ENCODE measurements at places on chromosomes 6 and 20. TPM values are rescaled to one million over a fixed set of nuclear protein-coding genes. Genes with fewer than 3 reads are reported as not detected.

Gene ARMH2
- total RNA-seq, result not detected

Gene MRAP2
- 2.9 TPM for total RNA-seq

Gene FAM83D
- 51.8 TPM for total RNA-seq

Gene SIGLEC1
- total RNA-seq, result not detected

Gene SYTL3
- 1.1 TPM for total RNA-seq

Gene SIRPD
- total RNA-seq, result not detected

Gene MYCT1
- not detected for total RNA-seq

Gene SNAP25
- total RNA-seq, result not detected

Gene CD40
- total RNA-seq, result 10.9 TPM

Gene IL17A
- total RNA-seq, result not detected

Gene ZNF334
- total RNA-seq, result 3.7 TPM

Gene MYLK4
- total RNA-seq, result 0.24 TPM

Gene CYP39A1
- 1.3 TPM for total RNA-seq

Gene IFT52
- 22.9 TPM for total RNA-seq

- DNase-seq, result no peak
These were observed 28.2 kb upstream of the TAF8 start for GRCh38 chr6:42021847-42022754.

DNA sequence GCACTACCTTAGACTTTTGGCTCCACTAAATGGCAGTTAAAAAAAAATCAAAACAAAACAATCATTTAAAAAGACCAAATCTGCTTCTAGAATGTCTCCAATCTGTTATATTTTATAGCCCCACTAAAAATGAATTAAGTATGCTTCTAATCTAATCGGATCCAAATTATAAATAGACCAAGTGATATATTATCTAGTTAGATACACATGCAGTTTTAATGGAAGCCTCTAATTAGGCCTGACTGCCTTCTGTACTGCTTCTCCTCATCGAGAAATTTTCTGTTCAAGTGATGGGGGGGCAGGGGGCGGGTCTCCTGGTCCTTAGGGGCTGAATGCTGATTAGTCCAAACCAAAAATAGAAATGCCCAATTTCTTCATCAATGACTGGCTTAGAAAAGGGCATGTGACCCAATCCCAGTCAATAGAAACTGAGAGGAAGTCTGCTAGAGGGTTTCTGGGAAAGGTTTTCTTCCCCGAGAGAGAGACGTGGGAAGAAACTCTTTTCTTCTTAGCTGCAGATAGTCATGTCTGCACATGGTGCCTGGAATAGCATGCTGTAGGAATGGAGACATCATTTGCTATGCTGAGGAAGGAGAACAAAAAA is 6.9 kb downstream of the SESN1 start:
- no peak for DNase-seq

GRCh38 chr6:163872335-163872734 is 457.8 kb downstream of the QKI start:
- peak; percentile 80 for DNase-seq

DNA sequence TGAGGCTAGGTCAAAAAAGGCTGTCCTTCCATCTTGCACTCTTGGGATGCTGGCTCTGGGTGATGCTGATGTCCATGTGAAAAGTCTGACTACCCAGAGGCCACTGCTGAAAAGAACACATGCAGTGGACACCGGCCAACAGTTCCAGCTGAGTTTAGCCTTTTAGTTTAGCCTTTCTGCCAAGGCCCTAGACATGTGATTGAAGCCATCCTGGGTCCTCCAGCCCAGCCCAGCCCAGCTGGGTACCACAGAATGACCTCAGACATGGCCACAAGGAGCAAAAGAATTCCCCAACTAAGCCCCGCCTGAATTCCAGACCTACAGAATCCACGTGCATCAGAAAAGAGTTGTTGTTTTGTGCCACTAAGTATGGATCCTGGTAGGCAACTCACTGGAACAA is 17.4 kb downstream of the PIGT start:
- no peak for DNase-seq

DNA sequence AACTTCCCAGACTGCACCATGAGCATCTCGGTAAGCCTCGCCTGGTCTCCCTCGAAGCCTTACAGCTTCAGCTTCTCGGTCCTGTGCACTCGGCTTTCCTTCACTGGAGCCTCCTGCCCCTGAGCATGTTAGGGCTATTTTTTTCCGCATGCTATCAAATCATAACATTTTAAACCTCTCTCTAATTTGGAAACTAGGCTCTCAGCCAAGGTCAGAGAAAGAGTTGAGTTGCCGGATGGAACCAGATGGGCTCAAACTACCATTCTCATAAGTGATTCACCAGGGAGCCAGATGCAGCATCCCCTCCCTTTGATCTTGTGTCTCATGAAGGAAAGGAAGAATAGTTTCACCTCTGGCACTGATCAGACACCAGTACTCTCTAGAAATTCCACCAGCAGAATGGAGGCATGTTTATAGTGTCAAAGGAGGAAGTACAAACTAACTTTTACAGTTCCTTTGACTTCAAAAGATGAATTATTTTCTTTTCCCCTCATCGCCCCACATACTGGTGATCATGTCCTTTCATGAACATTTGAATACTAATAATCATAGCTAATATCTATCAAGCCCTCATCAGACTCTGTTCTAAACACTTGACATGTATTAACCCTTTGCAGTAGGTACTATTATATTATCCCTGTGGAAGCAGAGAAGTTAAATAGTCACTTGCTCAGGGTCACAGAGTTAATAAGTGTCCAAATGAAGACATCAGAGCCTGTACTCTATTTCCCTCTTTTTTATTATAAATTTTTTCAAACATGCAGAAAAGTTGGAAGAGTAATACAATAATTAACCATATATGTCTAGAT is 46.7 kb downstream of the MAP1LC3A start:
- no peak for DNase-seq

DNA sequence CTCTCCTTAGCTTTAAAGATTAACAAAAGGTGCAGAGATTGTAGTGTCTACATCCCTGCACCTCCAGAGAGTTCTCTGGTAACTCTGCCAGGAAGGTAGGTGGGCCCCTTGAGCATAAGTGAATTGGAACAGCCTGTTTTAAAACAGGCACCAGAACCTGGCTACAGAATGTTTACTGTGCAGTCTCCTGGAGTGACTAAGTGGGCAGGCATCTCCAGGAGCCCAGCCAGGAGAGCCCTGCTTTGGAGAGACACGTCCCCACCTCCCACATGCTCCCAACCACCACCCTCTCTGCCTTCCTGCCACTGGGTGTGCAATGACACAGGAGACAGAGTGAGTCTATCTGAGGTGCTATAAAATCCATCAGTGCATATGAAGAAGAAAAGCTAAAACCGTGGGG is 110.3 kb upstream of the EYA4 start:
- DNase-seq, result peak; percentile 71

DNA sequence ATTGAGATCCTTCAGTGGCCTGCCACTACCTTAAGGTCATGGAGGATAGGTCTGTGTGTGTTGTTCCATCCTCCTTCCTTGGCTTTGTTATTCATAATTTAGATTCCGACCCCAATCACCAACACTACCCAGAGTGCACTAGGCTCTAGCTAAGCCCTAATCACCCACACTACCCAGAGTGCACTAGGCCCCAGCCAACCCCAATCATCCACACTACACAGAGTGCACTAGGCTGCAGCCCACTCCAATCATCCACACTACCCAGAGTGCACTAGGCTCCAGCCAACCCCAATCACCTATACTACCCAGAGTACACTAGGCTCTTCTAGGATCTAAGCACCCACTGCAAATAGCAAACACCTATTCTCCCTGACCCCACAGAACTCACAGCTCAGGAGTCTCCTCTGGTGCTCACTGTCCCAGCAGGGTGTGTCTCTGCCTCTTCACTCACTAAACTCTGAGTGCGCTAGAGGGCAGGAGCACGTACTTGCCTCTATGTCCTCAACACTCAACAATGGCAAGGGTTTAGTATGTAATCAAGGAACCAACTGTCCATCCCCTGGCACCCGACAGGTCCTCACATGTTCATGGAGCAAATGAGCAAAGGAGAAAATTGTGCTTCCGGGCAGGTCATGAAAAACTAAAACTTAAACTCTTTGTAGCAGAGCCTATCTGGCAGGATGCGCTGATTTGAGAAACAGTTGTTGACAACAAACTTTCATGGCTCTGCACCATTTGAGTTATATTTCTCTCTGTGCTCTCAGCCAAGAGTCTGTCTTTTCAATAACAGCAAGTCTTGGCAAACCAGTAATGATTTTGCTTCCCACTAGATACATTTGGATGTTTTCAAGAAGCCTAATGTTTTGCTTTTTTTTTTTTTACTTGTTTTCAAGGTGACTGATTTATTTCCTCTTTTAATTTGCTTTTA is 54.3 kb downstream of the SLC22A23 start:
- peak; percentile 90 for DNase-seq

DNA sequence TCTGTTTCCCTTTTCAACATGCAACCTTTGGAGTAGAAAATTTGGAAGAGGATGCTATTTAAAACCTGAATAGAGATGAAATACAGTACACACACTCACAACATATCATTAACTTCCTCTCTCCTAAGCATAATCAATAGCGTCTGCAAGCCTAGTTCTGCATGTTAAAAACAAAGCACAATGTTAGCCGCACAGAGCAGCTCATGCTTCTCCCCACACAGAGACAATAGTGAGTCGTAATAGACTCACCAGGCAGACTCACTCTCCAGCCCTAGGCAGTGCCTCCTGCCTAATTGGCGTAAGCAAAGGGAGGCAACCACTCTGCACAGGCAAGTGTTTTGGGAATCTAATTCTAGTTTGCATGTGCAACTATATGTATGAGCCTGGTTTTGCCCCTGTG is 45.8 kb upstream of the ARID1B start:
- peak; percentile 58 for DNase-seq

DNA sequence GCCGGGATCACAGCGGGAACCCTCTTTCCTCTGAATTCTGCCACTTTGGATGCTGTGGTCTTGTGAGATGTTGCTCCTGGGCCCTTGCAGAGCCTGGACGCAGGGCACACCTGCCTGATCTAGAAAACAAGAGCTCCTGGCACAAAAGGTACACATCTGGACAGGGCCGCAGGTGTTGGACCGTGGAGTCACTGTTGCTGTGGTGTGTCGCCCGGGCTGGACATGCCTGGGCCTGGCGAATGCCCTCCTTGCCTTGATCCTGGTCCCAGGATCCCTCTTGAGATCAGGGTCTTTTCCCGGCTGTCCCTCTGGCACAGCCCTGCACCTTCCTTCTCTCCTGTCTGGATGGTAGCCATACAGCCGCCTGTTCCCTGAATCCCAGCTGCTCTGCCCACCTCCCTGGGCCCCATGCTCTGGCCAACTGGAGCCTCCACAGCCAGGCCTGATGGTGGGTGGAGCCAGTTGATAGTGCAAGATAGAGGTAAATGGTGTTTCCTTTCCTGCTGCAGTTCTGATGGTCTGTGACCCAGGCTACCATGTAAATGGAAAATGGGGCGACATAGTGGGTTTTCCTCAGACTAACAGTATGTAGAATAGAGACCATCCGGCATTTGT is 5.0 kb downstream of the FOXP4 start:
- no peak for DNase-seq

DNA sequence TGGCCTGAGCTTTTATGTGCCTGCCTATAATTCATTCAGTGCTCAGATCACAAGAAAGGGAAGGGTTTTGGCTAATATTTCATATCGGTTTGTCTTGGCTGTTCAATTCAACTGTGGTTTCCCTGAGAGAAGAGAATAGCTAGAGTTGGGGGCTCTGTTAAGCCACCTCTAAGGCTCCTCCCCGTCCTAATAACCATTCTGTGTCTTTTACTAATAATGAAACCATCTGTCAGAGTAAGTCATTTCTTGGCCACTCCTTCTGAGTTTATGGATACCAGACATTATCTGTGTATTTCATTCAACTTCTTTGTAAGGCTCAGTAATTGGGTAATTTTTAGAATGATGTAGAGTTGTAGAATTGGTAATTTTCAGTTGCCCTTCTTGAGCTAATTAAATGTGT is 5.2 kb downstream of the STX11 start:
- DNase-seq, result no peak

- no peak for DNase-seq
These were observed 302.3 kb downstream of the TENT5A start for GRCh38 chr6:81450180-81450579.

DNA sequence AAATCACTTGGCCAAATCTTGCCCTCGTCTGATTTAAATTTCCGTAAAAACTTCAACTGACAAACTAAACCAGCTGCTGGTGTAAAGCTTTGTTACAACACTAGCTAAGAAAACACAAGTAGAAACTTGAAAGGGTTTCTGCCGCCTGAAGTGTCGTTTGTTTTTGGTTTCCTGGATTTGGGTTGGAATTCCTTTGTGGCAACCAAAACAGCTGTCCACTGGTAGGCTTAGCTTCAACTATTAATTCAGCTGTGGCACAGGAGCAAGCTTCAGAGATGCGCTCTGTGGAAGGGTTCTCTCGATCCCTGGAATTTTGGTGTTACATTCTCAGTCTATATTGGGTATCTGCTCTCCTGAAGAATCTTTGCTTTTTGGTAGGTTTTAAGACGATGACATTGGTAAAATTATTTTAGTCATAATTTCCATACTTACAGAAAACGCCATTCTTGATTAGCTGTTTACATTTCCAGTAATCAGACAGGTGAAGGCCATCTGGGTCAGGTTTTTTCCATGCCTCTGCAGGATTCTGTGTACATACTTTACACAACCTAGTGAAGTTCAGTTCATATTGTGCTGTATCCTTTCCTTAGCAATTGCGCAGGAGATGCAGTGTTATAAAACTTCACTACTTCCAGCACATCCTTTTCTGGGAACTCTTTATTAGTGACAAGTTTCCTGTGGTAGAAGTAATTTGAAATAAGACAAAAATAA is 29.9 kb upstream of the SAMD3 start:
- no peak for DNase-seq

DNA sequence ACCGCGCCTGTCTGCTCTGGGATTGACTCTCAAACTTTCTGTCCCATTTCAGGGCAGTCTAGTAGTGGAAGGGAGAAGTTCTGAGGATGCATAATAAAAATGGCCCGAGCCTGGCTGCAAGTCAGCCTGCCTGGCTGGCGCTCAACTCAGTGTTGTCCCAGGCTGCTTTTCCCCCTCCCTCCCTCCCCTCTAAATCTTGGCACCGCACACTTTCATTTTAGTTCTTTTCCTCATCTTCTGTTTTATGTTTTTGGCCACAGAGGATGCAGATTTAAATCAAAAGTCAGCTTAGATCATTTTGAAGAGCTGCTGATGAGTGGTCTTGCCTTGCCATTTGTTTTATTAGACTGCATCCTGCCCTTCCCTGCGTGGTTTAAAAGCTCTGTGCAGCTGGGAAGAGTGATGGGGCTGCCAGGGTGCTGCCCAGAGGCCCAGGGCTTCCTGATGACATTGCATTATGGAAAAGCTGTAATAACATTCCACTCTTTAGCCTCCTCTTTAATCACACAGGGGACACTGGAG is 6.5 kb upstream of the UQCC2 start:
- no peak for DNase-seq

DNA sequence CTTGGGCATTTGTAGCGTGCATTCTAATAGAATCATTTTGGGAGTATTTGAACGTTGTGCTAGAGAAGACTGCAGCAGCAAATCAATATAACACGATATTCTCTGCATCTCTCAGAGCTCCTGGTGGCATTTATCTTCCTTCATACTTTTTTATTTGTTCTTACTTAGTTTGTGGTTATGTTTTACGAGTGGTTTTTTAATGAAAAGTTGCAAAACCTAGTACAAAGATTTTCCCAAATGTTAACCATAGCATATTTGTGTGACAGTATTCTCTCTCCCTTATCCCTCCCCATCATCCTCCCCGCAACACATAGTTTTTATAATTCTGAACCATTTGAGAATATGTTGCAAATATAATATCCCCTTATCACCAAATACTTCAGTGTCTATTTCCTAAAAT is 50.4 kb downstream of the JARID2 start:
- no peak for DNase-seq

Data from foreskin keratinocyte (primary cell).